Caco-2 (cell line): ENCODE measurements at places on chromosomes 3 and 15. TPM values are rescaled to one million over a fixed set of nuclear protein-coding genes. Genes with fewer than 3 reads are reported as not detected.

GRCh38 chr3:53764026-53764775 is 82.0 kb downstream of the CHDH start:
- no peak for DNase-seq

- DNase-seq, result no peak
Observed at GRCh38 chr15:78182821-78183220, 33.7 kb downstream of the IDH3A start.

DNA sequence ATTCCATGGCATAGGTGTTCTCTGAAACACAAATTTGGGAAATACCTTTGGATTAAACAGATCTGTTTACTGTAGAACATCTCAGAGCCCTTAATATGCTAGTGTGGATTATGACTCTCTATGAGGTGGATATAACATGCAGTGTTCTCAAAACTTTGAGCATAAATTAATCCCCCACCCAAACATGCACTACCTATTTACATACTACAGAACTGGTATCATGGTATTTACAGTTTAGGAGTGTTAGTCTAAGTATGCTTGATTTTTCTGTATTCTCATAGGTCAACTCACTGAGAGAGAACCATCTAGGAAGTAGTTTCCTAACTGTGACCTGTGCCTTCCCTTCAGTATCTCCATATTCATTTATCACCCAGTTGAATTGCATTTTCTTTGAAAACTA is 30.9 kb upstream of the ZNF609 start:
- no peak for DNase-seq

The SENP8 gene
- 2.0 and 3.4 TPM in 2 replicates for total RNA-seq

The SLC2A2 gene
- total RNA-seq, result 4.0 and 4.6 TPM in 2 replicates
